ENCODE measurements at places on chromosomes 6 and 20. TPM values are rescaled to one million over a fixed set of nuclear protein-coding genes. Genes with fewer than 3 reads are reported as not detected.

Gene SUMO4
- 2.1 TPM for total RNA-seq

GRCh38 chr20:40639676-40640355, 49.2 kb downstream of the MAFB start:
- no peaks in the 10 kb centered on the region for H3K4me1 ChIP-seq
- H3K36me3 ChIP-seq, result no peaks in the 10 kb centered on the region
- H3K27ac ChIP-seq, result no peak overlapping the region
- peaks cover 1% of the 10 kb centered on the region for H3K27me3 ChIP-seq

Gene GPX5
- not detected for total RNA-seq

Gene MOG
- not detected for total RNA-seq

- no peaks in the 10 kb centered on the region for H3K4me1 ChIP-seq
- DNase-seq, result no peak
- no peak overlapping the region for H3K4me3 ChIP-seq
- no peaks in the 10 kb centered on the region for H3K27me3 ChIP-seq
These were observed 280.3 kb downstream of the CDC5L start for GRCh38 chr6:44667668-44668390.

- H3K27me3 ChIP-seq, result no peaks in the 10 kb centered on the region
- no peaks in the 10 kb centered on the region for H3K4me1 ChIP-seq
- H3K27ac ChIP-seq, result no peak overlapping the region
- DNase-seq, result no peak
These were observed 200.9 kb upstream of the EYA4 start for GRCh38 chr6:133040094-133040802.

- peaks cover 12% of the 10 kb centered on the region for H3K27me3 ChIP-seq
- no peaks in the 10 kb centered on the region for H3K36me3 ChIP-seq
- H3K4me3 ChIP-seq, result peak overlapping the region; percentile 63
- no peak for DNase-seq
- no peaks in the 10 kb centered on the region for H3K4me1 ChIP-seq
- H3K27ac ChIP-seq, result no peak overlapping the region
These were observed 2.8 kb upstream of the HTR1B start for GRCh38 chr6:77466055-77466450.

Gene EDEM2
- 18.0 TPM for total RNA-seq

- no peak for DNase-seq
- no peak overlapping the region for H3K27ac ChIP-seq
- H3K4me1 ChIP-seq, result no peaks in the 10 kb centered on the region
- no peaks in the 10 kb centered on the region for H3K27me3 ChIP-seq
These were observed 804.1 kb upstream of the CITED2 start for GRCh38 chr6:140178520-140178919.

GRCh38 chr6:161254464-161255253, 19.2 kb downstream of the AGPAT4 start:
- DNase-seq, result no peak
- H3K27ac ChIP-seq, result no peak overlapping the region
- no peaks in the 10 kb centered on the region for H3K36me3 ChIP-seq
- H3K4me3 ChIP-seq, result no peak overlapping the region
- no peaks in the 10 kb centered on the region for H3K27me3 ChIP-seq

Gene LY6G5B
- total RNA-seq, result 11.1 TPM

- no peak for DNase-seq
- H3K4me1 ChIP-seq, result no peaks in the 10 kb centered on the region
- H3K27me3 ChIP-seq, result no peaks in the 10 kb centered on the region
- peak overlapping the region; percentile 52 for H3K27ac ChIP-seq
These were observed 1.1 kb downstream of the L3MBTL3 start for GRCh38 chr6:130019326-130020072.

GRCh38 chr20:49132995-49133478, 55.1 kb downstream of the STAU1 start:
- no peak overlapping the region for H3K27ac ChIP-seq
- no peak overlapping the region for H3K4me3 ChIP-seq
- no peaks in the 10 kb centered on the region for H3K4me1 ChIP-seq
- no peaks in the 10 kb centered on the region for H3K27me3 ChIP-seq
- peak; percentile 28 for DNase-seq

Gene SIRPB2
- not detected for total RNA-seq

- no peak for DNase-seq
- H3K27ac ChIP-seq, result no peak overlapping the region
- no peaks in the 10 kb centered on the region for H3K27me3 ChIP-seq
These were observed 74.1 kb upstream of the RALY start for GRCh38 chr20:33919653-33920052.

Gene SNAI1
- total RNA-seq, result 0.43 TPM

GRCh38 chr20:16654858-16655535, 74.8 kb upstream of the SNRPB2 start:
- H3K27ac ChIP-seq, result no peak overlapping the region
- no peak overlapping the region for H3K4me3 ChIP-seq
- no peak for DNase-seq
- peaks cover 1% of the 10 kb centered on the region for H3K27me3 ChIP-seq
- H3K4me1 ChIP-seq, result no peaks in the 10 kb centered on the region

GRCh38 chr6:15218401-15218800, 27.5 kb upstream of the JARID2 start:
- no peaks in the 10 kb centered on the region for H3K36me3 ChIP-seq
- no peak for DNase-seq
- no peak overlapping the region for H3K4me3 ChIP-seq
- no peak overlapping the region for H3K27ac ChIP-seq
- H3K4me1 ChIP-seq, result no peaks in the 10 kb centered on the region

DNA sequence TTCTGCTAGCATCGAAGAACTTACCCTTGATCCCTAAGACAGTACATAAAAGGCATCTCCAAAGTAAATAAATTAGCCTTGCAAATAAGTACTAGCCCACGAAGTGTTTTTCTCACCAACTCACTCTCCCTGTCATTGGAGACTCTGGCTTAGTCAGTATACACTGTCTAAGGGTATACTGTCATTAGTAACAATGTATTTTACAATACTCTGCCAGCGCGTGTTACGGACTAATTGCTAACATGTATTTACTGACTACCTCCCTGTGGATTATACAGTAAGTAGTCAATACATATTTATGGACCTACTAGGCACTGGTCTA, 72.1 kb downstream of the NFATC2 start:
- peaks cover 15% of the 10 kb centered on the region for H3K36me3 ChIP-seq
- no peaks in the 10 kb centered on the region for H3K4me1 ChIP-seq
- DNase-seq, result no peak
- no peak overlapping the region for H3K27ac ChIP-seq

Gene MATN4
- total RNA-seq, result not detected

Gene UNC93A
- not detected for total RNA-seq

Gene MLIP
- not detected for total RNA-seq

Gene PACRG
- total RNA-seq, result not detected

- H3K4me1 ChIP-seq, result peaks cover 6% of the 10 kb centered on the region
- no peak for DNase-seq
- H3K27ac ChIP-seq, result no peak overlapping the region
- H3K4me3 ChIP-seq, result no peak overlapping the region
- no peaks in the 10 kb centered on the region for H3K27me3 ChIP-seq
These were observed 93.4 kb downstream of the SLC22A23 start for GRCh38 chr6:3363296-3364025.

Gene TRIM26
- 76.4 TPM for total RNA-seq

GRCh38 chr6:85278466-85279035, 171.3 kb upstream of the NT5E start:
- no peak overlapping the region for H3K4me3 ChIP-seq
- H3K27me3 ChIP-seq, result no peaks in the 10 kb centered on the region
- H3K36me3 ChIP-seq, result no peaks in the 10 kb centered on the region
- H3K4me1 ChIP-seq, result no peaks in the 10 kb centered on the region
- no peak for DNase-seq

Gene LPA
- 2.8 TPM for total RNA-seq

DNA sequence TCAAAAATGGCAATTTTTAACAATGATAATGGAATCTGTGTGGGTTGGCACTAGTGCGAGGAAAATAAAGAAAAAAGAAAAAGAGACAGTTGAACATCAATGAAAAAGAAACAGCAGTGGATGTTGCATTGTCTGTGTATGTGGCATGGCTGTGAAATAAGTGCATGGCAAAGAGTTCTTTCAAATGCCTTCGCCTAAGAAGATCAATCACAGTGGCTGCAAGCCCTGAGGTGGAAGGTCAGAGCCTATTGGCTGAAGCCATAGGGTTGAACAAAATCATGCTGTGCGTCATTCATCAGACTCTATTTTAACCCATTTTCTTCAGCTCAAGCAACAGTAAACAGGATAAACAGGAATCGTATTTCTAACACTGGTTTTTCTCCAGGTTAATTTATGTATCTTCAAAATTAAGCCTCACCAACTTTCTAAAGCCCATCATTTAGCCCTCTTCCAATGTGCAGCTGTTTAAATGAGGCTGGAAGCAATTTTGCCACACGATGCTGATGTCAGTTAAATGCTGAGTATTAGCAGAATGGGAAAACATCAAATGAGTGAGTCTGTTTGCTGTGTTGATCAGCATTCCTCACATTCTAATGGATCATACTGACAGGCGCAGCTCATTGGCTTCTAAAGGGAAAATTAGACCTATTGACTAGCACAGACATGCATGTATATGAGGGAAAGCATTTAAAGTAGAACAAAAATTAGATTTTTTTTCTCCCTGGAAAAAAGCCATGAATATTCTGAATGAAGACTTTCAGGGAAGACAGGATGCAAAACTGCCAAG, 955.9 kb upstream of the EYS start:
- H3K27ac ChIP-seq, result no peak overlapping the region
- DNase-seq, result no peak
- H3K4me3 ChIP-seq, result no peak overlapping the region
- H3K4me1 ChIP-seq, result no peaks in the 10 kb centered on the region
- H3K27me3 ChIP-seq, result no peaks in the 10 kb centered on the region
- H3K36me3 ChIP-seq, result no peaks in the 10 kb centered on the region

DNA sequence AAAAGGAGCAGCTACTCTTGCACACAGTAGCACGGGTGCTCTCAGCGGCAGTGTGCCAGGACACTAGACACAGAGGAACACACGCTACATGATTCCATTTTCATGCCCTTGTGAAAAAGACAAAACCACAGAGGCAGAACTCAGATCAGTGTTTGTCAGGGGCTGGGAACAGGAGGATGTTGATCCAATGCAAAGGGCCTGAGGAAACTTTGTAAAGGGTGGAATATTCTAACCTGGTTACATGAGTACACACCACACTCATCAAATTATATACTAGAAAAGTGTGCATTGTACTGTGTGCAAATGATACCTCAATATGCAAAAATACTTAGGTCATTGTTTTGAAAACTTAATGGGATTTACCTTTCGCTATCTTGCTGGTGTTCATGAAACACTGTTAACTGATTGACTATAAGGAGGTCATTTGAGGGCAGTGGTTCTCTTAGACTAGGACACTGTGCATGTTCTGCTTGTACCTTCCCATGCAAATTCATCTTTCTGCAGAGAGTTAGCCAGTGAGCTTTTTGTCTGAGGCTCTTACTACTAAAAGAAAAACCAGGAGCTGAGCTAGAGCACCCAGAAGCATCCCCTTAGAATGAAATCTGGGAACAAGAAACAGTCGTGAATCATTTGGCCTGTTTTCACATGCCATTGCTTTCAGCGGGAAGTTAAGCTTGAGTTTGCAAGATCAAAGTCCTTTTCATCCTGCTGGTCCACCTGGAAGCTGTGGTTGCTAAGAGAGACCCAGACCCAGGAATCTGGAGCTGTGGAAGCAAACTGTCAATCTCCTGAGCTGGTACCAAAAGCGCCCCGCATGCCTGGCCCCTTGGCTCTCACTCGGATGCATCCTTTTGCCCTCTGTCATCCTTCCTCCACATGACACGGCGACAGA, 204.8 kb downstream of the TTLL2 start:
- no peaks in the 10 kb centered on the region for H3K4me1 ChIP-seq
- H3K27me3 ChIP-seq, result no peaks in the 10 kb centered on the region
- no peak overlapping the region for H3K4me3 ChIP-seq
- H3K36me3 ChIP-seq, result no peaks in the 10 kb centered on the region
